NT2/D1 (cell line): ENCODE measurements at places on chromosomes 5 and 9.

- DNase-seq: no peak
Observed at GRCh38 chr5:103774721-103775120, 212.1 kb upstream of the NUDT12 start.

- no peak for DNase-seq
Observed at GRCh38 chr5:66713998-66714397, 117.8 kb downstream of the MAST4 start.

DNA sequence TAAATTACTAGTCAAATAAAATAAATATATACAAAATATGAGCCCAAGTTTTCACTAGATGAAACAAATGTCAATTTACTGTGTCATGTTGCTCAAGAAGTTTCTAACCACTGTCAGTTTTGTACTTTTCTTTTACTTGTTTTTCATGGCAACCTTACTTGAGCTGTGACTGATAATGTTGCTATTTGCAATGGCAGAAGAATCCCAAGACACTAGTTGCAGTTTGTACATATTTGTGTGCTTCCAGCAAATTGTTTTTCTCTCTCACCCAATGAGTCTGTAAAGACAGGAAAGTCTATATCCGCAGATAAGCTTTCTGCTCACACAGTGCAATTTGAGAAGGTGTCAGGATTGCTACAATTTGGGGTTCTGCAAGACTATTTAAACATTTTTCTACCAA lies 338.6 kb upstream of the PCSK5 start:
- no peak for DNase-seq

- no peak for DNase-seq
Observed at GRCh38 chr9:109101810-109102209, 17.9 kb downstream of the TMEM245 start.

- no peak for DNase-seq
Observed at GRCh38 chr5:147534172-147534951, 24.5 kb upstream of the DPYSL3 start.

GRCh38 chr5:33685873-33686755 lies 205.7 kb downstream of the ADAMTS12 start:
- DNase-seq: no peak

GRCh38 chr5:139276426-139276825 lies 17.1 kb upstream of the MATR3 start:
- no peak for DNase-seq

DNA sequence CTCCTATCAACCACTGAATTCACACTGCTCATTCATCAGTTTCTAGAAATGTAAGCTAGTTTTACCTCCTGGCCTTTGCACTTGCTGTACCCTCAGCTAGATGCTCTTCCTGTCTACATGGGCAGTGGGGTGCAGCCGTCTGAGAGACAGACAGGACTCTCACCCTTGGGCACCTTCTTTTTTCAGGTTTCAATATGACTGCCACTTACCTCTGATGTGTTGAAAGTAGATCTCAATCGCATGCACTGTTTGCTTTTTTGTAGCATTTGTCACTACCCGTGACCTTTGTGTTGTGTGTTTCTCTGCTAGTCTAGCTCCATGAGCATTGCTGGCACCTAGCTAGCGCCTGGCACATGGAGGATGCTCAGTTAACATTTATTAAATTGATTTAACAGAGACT lies 403.1 kb upstream of the TRPC7 start:
- no peak for DNase-seq

GRCh38 chr9:95383845-95384244 lies 66.3 kb upstream of the FANCC start:
- no peak for DNase-seq

DNA sequence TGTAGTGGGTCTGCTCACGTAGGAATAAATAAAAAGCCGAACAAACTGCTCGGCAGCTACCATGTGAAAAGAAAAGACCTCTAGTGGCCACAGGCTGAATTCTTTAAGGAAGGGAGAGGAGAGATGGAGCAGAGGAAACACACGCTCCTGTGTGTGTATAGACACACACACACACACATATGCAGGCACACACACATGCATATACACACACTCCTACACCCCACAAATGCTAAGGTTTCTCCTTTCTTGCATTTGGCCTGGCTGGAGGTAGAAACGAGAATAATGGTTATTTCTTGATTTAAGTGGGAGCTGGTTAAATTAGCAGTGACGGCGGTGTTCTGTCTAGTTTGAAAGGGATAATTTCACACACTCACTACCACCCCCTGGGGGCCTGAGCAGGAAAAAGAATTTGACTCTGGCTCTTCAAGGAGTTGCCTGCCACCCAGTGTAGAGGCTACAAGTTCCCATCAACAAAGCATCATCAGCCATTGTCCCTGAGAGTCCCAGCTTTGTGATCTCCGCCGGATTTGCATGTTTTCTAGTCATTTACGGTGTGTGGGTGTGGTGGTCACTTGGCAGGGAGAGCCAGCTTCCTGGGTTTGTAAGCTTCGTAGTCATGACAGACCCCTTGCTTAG lies at the start of gene INSYN2B:
TSS of gene INSYN2B (minus strand) at position 78 of the 636 bp plus-strand sequence. CDS start 96,597 bp downstream, outside the sequence.
- DNase-seq: peak; percentile 88

DNA sequence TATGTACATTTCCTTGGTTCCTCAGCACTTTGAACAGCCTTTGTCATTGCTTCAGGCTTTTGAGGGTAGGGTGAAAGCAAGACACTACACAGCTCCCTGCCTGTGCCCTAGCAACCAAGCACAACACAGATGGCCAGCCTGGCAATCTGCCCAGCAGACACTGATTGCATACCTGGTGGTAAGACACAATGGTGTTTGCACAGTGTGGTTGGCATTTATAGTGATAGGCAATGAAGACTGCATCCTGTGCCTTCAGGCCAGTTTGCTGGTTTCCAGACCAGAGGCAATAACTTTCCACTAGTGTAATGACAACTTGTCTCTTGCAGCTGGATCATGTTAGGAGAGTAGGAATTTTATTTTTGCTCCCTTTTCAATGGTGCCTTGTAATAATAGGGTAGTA lies 144.5 kb upstream of the TNC start:
- DNase-seq: no peak

- no peak for DNase-seq
Observed at GRCh38 chr9:95970317-95970716, 94.8 kb downstream of the ERCC6L2 start.

GRCh38 chr9:129126749-129127618 lies 15.8 kb downstream of the PTPA start:
- peak; percentile 84 for DNase-seq

DNA sequence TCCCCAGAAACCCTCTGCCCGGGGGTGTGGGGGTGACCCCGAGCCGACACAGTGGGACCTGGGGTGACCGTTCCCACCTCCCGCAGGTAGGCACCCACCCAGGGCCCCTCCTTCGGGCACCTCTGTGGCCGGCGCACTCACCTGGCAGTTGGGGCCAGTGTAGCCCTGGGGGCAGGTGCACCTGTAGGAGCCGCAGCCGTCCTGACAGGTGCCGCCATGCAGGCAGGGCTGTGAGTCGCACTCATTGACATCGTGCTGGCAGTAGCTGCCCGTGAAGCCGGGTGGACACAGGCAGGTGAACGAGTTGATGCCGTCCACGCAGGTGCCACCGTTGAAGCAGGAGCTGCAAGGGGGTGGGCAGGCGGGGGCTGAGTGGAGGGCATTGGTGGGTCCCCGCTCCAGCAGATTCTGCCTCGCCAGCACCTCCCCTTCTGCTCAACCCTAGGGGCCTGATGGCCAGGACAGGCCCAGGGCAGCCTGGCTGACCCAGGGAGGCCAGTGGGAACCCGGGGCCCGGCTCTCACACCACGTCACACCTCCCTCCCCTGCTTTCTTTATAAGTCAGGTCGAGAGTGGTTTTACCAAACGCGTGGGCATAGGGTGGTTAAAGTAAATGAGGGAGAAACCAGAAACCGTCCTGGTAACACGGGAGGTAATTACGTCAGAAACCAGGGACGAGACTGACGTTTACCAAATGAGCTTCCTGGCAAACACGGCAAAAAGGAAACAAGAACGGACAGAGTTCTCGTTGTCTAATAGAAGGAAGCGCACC lies 26.1 kb upstream of the SEC16A start:
- DNase-seq: no peak

- DNase-seq: no peak
Observed at GRCh38 chr5:132601071-132601728, 44.4 kb downstream of the RAD50 start.

DNA sequence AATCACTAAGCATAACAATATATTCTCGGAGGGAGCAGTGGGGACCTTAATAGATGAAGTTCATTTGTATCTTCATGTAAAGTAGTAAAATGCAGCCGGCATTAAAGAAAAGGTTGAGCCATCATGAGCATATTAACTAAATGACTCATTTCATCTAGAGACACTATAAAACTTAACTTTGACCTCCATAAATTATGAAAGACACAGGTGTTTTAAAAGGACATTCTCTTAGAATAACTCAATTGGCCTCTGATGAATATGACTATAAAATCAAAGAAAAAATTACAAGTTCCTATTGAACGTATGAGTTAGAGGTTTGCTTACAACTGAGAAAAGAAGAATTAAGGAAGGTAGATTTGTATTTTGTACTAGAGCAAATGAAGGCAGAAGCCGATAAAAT lies 220.3 kb downstream of the SEMA5A start:
- no peak for DNase-seq

DNA sequence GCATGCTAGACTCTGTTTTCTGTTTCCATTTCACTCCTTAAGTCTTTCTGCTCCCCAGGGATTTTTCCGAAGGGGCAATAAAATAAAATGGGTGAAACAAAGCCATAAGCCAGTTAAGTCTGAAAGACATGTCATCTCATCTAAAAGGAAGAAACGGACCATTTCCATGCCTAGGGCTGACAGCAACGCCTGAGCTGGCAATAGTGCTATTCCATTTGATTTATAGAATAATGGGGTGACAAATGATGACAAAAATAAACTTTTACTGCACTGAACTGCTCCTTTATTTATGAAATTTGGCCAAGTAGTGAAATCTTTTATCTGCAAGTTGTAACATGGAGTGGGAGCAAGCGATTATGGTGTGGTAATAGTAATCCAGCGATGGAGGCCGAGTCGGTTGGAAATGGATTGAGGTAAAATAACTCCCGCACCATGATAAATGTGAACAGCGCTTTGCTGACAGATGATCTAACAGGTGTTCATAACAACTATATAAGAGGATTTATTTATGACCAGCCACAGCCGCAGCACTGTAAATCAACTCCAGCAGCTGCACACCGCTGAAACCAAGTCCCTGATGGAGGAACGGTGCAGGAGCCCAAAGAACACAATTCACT lies 219.8 kb upstream of the TBCA start:
- no peak for DNase-seq

DNA sequence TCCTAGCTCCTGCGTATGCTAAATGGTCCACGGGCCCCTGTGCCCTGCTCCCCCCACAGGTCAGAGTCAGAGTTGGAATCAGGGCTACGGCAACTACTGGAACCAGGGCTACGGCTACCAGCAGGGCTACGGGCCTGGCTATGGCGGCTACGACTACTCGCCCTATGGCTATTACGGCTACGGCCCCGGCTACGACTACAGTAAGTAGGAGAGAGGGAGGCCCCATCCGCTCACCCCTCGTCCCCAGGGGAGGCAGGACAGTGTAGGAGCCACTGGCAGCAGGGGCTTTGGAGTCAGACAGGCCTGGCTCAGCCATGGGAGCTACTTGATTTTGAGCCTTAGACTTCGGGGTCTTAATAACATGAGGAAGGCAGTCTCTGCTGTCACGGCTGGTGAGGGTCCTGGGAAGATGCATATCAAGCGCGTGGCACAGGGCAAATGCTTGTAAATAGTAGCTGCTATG lies 5.8 kb downstream of the HNRNPAB start:
- no peak for DNase-seq

- no peak for DNase-seq
Observed at GRCh38 chr9:80503671-80504281, 932.0 kb downstream of the TLE4 start.

DNA sequence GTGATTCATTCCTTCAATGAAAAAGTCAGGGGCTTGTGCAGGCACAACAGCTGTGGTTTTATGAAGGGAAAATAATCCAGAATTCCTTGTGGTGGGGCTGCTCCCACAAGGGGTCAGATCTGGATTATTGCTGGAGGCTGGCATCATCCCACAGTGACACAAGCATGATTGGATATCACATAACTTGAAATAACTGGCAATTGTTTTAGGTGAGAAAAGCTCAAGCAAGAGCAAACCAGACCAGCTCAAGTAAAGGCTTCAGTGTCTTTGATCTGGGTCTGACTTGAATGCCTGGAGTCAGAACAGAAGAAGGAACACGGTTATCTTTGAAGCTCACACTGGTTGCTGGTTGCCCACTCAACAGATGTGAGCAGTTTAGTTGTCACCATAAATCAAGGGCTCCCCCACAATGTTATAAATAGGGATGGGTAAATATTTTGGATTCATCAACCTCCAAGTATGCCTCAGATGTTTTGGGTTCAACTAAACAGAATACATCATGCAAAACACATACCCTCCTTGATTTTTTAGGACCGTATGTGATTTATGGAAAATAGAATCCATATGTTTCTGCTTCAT lies 3.1 kb upstream of the ZNF474 start:
- no peak for DNase-seq

GRCh38 chr9:98994172-98995058 lies 50.7 kb downstream of the COL15A1 start:
- DNase-seq: no peak

DNA sequence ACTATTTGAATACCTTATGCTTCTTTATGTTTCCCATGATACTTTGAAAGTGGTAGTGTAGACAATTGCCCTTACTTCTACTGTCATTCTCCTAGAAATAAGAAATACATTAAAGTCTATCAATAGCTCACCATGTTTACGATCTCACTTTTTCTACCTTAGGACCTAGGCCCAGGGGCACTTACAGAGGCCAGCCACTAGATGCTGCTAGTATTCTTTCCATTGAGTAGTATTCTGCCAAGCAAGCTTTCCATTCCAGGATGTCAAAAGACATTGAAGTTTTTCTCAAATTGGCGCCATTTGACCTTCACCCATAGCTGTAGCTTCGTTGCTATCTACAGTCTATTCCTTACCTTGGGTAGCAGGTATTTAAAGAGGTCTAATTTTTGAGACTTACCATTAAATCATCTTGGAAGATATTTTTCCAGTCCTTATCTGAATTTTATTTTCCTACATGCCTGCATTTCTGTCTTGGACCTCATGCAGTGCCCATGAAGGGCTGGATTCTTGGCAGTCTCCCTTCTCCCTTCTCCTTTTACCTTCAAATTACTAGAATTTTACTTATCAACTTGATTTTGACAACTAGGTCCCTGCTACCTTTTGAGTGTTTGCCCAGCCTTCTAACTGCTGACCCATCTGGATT lies 246.0 kb upstream of the NUDT12 start:
- DNase-seq: peak; percentile 25

GRCh38 chr5:153043886-153044285 lies 446.6 kb upstream of the GRIA1 start:
- no peak for DNase-seq
